ENCODE measurements at places on chromosomes 11 and 22.

DNA sequence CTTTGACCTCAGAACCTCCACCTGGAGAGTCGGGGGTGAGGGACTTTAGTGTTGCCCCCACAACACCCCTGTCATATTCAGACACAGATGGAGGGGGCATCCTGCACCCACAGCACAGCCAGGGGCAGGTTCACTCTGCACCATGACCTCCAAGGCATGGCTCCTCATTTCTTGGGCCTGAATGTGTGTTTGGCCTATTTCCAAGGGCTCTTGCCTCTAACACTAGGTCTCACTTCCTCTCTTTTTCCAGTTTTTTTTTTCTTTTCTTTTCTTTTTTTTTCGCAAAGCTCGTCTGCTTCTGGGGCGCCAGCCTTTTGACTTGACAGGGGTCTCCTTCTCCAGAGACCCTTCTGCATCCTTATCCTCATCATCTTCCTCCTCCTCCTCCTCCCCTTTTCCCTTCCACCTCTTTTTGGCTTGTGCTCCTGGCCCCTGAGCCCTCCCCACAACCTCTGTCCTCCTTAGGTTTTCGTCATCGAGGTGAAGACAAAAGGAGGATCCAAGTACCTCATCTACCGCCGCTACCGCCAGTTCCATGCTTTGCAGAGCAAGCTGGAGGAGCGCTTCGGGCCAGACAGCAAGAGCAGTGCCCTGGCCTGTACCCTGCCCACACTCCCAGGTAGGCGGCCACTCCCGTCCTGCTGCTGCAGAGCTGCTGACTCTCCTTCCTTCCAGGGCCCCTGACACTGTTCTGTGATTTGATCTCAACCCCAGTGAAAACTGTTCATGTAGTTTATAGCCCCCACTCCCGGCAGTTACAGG is 3.8 kb downstream of the NCF4 start:
- DNase-seq = no peak

GRCh38 chr22:44182588-44183286 is 2.0 kb downstream of the PARVG start:
- peak; percentile 56 for DNase-seq

GRCh38 chr22:36753120-36753802 is 22.7 kb downstream of the IFT27 start:
- no peak for DNase-seq

- DNase-seq = no peak
These were observed 12.8 kb downstream of the PARVG start for GRCh38 chr22:44193535-44193891.

- no peak for DNase-seq
These were observed at the start of gene RASSF10 for GRCh38 chr11:13008625-13009475. Gene RASSF10 (plus strand): TSS chr11:13009316. CDS start chr11:13009577, 261 bp downstream.

Measured in CD4-positive, alpha-beta T cell treated with Interleukin-12 subunit alpha and Interleukin-12 subunit beta, for 1 hour (primary cell).